ENCODE measurements at places on chromosomes 16 and 17.

DNA sequence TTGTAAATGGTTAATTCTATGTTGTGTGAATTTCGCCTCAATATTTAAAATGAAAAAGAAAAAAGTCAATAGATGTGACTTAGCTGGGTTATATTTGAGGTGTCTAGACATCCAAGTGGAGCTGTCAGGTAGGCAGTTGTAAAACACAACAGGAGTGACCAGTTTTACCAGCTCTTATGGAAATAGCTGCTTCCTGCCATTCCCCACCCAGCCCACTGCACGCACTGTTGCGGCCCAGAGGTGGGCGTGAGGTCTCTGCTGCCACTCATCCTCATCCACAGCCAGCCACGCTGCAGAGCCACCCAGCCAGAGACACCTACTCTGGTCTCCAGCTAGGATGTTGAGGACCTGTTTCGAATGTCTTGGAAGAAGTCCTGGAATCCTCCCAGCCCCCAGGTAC, 3.4 kb upstream of the CARD14 start:
- no peak for DNase-seq

DNA sequence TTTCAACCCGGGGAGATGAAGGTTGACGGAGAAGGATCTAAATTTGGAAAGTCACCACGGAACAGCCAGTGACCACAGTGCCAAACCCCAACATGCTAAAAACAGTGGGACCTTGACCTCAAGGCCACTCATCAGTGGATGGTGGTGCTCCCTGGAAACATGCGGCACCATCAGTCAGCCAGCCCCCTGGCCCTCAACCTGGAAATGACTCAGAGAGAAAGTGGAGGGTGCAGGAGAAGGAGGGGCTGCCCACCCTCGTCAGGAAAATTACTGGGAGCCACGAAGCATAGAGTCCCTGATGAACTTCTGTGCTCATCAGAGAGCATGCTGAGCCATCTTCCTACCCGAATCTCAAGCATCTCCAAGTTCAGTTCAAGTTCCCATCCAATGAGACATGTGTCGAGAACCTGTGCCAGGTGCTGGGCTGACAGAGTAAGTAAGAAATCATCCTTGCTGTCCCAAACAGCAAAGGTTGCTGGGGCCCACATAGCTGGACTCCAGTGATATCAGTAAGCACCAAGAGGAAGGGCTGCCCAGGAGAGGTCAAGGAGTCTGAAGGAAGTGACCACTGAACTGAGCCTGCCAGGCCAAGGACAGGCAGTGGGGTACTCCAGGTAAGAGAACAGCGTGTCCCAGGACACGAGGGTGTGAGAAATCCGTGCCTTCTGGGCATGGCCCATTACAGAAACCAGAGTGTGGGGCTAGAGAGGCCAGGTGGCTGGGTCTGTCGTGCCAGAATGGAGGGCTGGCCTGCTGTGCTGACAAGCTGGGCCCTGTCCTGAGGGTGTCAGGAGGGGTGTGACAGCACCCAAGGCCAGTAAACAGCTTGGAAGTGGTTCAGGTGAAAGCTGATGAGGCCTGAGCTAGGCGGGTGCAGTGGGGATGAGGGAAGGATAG, 5.2 kb downstream of the PECAM1 start:
- DNase-seq, result no peak

- no peak for DNase-seq
Observed at GRCh38 chr16:29984137-29984763, 10.6 kb downstream of the TAOK2 start.

DNA sequence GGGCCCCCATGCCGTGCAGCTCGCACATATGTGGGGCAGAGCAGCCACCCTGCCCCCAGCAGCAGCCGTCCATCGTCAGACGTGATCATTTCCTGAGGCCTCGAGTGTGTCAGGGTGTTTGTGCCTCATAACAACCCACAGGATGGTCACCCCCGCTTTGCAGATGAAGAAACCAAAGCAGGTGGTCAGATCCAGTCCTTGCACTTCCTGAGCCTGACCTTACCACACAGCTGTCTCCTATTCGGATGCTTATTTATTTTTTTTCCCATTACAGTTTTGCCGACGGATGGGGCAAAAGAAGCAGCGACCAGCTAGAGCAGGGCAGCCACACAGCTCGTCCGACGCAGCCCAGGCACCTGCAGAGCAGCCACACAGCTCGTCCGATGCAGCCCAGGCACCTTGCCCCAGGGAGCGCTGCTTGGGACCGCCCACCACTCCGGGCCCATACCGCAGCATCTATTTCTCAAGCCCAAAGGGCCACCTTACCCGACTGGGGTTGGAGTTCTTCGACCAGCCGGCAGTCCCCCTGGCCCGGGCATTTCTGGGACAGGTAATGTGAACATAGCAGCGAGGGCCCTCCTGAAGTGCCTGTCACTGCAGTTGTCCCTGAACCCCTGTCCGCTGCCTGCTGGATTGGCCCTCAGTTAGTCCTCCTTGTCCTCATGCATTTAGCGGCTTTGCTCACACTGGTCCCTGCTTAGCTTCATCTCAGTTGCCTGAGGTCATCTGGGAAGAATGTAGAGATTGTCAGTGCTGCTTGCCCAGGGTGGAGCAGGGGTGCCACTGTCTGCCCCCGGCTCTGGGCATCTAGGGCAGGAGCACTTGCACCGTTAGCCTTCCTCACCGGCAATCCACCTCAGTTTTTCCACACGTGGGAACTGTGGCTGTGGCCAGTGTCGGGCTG, 1.4 kb downstream of the MPG start:
- no peak for DNase-seq

DNA sequence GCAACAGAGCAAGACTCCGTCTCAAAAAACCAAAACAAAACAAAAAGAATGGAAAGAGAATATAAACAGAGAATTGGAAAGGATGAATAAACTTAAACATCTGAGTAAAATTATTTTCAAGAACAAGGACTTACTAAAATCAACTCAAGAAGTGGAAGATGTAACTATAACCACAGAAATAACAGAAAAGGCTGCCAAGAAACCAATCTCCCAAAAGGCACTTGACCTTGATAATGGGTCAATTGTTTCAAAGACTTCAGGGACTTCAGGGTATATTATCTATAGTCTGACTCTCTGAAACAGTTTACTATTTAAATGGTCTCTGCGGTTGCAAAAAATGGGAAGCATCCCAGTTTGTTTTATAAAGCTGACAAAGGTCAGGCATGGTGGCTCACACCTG, 35.1 kb downstream of the VPS53 start:
- no peak for DNase-seq

GRCh38 chr17:3754458-3755334, 31.0 kb downstream of the HASPIN start:
- DNase-seq, result no peak

GRCh38 chr17:70102531-70102930, 27.5 kb downstream of the KCNJ16 start:
- no peak for DNase-seq

DNA sequence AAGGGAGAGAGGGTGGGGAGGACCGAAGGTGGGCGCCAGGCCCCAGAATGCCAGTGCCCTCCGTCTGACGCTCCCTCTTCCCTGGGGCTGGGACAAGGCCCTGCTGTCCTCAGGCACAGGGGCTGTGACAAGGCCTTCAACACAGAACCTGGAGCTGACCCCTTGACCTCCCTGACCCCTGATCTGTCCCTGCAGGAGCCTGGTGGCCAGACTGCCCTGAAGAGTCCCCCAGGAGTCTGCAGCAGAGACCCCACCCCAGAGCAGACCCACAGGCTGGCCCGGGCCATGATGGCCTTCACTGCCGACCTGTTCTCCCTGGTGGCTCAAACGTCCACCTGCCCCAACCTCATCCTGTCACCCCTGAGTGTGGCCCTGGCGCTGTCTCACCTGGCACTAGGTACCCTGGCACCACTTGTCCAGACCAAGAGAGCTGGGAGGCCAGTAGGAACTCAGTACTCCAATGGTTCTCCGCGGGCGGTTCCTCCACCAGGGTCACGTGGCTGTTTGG, 2.9 kb downstream of the SERPINF2 start:
- no peak for DNase-seq

All from NCI-H446 (cell line).